ELF-1 (cell line): ENCODE measurements at places on chromosomes 5 and 9.

DNA sequence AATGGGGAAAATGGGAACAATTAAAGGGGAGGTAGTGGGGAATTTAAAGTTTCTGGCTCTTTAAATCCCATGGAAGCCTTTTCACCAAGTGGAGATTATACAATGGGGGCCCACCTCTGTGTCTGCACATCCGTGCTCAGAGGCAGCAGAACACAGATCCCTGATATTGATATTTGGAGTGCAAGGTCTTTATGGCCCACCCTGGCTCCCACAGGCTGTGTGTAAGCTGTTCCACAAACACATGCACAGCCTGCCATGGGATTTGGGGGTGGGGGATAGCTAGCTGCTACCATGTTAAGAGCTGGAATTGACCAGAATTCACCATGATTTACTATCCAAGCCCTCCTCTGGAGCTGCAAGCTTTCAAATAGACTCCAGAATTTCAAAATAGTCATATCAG, 55.9 kb downstream of the RASGEF1C start:
- DNase-seq = no peak

- no peak for DNase-seq
These were observed 48.4 kb downstream of the PSD2 start for GRCh38 chr5:139843991-139844390.

- no peak for DNase-seq
These were observed 11.1 kb upstream of the ORM1 start for GRCh38 chr9:114311571-114312512.

GRCh38 chr9:79013715-79014610, 557.8 kb upstream of the TLE4 start:
- no peak for DNase-seq

- DNase-seq = no peak
These were observed 199.0 kb downstream of the DNAH5 start for GRCh38 chr5:13745508-13745907.

- DNase-seq = peak; percentile 68
These were observed 4.9 kb upstream of the LHX2 start for GRCh38 chr9:124006448-124007361.

- peak; percentile 51 for DNase-seq
These were observed 112.2 kb downstream of the MTX3 start for GRCh38 chr5:79878721-79879336.

DNA sequence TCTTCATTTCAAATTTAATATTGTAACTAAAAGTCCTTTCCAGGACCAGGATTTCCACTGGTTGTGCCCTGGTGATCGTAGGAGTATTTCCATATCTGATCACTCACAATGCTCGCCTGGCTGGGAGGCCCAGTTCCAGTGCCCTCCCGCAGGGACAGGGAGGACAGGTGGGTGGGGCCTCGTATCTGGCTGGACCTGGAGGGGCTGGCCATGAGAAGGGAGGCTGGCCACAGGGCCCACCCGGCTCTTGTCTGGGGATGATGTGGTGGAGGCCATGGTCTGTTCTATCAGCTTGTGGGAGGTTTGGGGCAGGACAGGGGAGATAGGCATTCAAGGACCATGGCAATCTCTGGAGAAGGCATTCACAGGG, 286.4 kb downstream of the GADD45G start:
- no peak for DNase-seq

DNA sequence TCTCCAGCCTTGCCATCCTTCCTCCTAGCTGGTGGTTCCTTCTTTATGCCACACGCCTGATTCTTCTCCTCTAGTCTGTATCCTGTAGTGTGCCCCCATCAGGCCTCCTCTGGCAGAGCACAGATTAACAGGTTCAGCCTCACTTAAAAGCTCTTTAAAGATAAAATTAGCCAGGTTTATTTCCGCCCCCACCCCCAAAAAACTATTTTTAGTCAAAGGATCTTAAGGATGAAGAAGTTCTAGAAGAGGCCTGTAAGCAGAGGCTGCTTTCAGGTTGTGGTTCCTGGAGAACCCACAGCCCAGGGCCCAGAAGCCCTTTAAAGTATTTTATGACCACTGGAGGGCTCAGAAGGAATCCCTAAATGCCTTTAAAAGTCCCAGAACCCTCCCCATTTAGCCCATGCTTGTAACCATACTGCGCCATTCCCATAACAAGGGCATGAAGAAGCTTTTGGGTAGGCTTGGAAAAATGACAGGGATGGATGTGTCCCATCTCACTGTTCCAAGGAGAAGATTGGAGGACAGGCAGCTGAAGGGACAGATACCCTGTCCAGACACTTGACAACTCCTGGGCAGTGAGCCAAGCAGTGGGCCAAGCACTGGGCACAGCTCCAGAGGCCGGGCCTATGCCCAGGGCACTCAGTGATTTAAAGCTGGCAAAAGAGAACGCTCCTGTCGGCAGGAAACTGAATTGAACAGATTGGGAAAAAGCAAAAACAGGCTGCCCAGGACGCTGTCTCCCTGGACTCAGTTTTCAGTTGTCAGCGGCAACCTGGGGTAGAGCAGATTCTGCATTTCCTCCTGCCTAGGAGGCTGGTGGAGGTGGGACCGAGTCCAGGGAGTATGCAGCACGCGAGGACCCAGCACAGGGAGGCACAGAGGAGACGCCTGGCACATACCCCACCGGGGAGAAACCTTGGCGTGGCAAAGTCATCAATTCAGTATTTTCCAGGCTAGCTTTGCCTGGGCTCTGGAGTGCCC, 106.3 kb upstream of the SSBP2 start:
- peak; percentile 42 for DNase-seq

GRCh38 chr9:80066931-80067330, 495.2 kb downstream of the TLE4 start:
- no peak for DNase-seq

- DNase-seq = no peak
These were observed 5.6 kb downstream of the WNK2 start for GRCh38 chr9:93189369-93190132.

GRCh38 chr5:155564541-155564940, 551.0 kb downstream of the KIF4B start:
- DNase-seq = no peak

GRCh38 chr5:162160401-162160800, 92.8 kb downstream of the GABRG2 start:
- no peak for DNase-seq

GRCh38 chr9:135192686-135193085, 105.2 kb downstream of the OLFM1 start:
- DNase-seq = no peak

- DNase-seq = no peak
These were observed 1.1 kb downstream of the PALM2AKAP2 start for GRCh38 chr9:109781086-109781485.

GRCh38 chr5:15433709-15434108, 66.3 kb upstream of the FBXL7 start:
- no peak for DNase-seq

- DNase-seq = no peak
These were observed 173.2 kb downstream of the ALDH1A1 start for GRCh38 chr9:72779614-72780013.

DNA sequence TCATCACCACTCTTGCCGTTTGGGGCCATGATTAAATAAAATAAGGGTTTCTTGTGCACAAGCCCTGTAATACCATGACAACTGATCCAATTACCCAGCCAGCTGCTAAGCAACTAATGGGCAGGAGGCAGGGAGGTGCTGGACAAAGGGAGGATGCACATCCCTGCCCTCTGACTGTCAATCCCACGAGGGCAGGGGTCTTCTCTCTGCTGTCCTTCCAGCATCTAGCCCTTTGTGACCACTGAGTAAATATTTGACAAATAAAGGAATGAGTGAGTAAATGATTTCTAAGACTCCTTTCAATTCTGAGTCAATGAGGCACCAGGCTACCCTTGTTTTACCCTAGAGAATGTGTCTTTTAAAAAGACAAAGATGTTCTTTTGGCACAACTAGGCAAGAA, 247.1 kb downstream of the SYK start:
- no peak for DNase-seq

GRCh38 chr9:23587903-23588302, 238.1 kb downstream of the ELAVL2 start:
- DNase-seq = peak; percentile 1

- DNase-seq = no peak
These were observed 12.8 kb downstream of the MRPL36 start for GRCh38 chr5:1786621-1787471.

GRCh38 chr5:174755106-174755505, 30.7 kb downstream of the MSX2 start:
- no peak for DNase-seq

DNA sequence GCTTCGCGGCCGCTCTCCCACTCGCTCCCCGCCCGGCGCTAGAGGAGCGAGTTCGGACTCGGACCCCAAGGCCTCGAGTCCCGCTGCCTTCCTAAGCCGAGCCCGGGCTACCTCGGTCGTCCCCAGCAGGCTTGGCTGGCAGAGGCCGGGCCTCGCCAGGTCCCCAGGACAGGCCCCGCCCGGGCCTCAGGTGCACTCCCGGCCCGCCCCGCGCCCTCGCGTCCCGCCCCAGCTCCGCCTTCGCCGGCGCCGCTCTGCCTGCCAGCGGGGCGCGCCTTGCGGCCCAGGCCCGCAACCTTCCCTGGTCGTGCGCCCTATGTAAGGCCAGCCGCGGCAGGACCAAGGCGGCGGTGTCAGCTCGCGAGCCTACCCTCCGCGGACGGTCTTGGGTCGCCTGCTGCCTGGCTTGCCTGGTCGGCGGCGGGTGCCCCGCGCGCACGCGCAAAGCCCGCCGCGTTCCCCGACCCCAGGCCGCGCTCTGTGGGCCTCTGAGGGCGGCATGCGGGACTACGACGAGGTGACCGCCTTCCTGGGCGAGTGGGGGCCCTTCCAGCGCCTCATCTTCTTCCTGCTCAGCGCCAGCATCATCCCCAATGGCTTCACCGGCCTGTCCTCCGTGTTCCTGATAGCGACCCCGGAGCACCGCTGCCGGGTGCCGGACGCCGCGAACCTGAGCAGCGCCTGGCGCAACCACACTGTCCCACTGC, at the start of gene SLC22A5:
TSS of gene SLC22A5 (plus strand) at position 237 of the 707 bp plus-strand sequence. CDS start at position 500, 263 bp downstream.
- DNase-seq = peak; percentile 83

GRCh38 chr9:120791161-120791560, 2.1 kb downstream of the FBXW2 start:
- no peak for DNase-seq

DNA sequence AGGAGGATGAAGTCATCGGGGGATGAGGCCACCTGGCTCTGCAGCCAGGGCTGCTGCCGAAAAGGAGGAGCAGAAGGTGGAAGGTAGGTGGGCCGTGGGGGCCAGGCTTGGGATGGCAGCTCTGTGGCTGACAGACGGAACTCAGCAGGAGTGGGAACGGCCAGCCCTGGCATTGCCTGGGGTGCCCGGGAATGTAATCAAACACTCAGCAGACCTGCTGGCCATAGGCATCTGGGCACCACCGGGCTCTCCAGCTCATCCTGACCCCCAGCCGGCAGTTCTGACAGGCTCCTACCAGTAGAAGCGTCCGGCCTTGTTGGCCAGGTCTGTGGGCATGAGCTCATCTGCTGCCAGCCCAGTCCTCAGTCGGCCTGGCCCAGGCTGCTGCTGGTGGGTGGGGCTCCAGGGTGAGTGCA, 4.3 kb upstream of the FAT2 start:
- DNase-seq = no peak

DNA sequence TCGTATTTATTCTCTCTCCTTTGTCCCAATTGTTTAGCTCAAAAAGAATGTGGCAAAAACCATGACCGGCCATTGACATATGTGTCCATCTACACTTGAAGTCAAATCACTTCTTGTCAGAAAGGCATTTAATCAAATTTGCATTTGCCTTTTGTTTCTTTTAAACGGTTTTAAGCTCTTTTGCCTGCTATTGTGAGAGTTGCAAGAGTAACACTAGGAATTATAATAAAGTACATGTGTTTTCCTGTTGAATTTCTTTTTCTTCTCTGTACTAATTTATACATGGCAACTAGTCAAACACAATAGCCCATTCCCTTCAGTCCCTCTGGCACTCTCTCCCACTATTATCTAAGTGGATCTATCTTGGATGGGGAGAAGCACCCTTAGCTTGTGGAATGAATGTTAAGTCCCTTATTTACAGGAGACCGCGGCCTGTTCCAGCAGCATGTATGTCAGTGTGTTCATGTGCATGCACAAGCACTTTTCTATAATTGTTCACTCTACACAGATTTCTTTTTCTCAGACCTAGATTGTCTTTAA, 3.2 kb downstream of the ADAMTSL1 start:
- DNase-seq = no peak

GRCh38 chr9:87127978-87128614, 180.8 kb upstream of the GAS1 start:
- DNase-seq = no peak

GRCh38 chr9:86722706-86723075, 224.6 kb downstream of the GAS1 start:
- no peak for DNase-seq

DNA sequence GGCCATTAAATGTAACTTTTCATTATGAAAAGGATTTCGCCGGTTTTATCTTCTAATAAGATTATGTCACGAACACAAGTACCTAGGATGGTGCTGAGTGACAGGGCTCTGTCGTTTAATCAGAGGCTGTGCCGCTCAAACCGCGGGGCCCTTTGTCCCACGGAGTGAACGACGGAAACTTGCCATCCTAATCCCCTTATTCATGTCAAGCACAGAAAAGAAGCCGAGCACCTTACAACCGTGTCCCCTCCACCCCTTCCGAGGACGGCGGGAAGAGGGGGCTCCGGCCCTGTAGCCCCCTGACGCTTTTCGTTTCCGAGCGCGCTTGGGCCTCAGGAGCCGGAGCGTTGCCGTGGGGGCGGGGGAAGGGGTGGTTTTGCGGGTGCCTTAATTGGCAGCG, 11.2 kb downstream of the LMX1B start:
- no peak for DNase-seq

- DNase-seq = peak; percentile 83
These were observed 62.8 kb downstream of the PFDN1 start for GRCh38 chr5:140239939-140240700.

GRCh38 chr5:95686651-95687050, 3.9 kb upstream of the SPATA9 start:
- DNase-seq = peak; percentile 28

- no peak for DNase-seq
These were observed 67.6 kb upstream of the NR3C1 start for GRCh38 chr5:143471041-143471509.

DNA sequence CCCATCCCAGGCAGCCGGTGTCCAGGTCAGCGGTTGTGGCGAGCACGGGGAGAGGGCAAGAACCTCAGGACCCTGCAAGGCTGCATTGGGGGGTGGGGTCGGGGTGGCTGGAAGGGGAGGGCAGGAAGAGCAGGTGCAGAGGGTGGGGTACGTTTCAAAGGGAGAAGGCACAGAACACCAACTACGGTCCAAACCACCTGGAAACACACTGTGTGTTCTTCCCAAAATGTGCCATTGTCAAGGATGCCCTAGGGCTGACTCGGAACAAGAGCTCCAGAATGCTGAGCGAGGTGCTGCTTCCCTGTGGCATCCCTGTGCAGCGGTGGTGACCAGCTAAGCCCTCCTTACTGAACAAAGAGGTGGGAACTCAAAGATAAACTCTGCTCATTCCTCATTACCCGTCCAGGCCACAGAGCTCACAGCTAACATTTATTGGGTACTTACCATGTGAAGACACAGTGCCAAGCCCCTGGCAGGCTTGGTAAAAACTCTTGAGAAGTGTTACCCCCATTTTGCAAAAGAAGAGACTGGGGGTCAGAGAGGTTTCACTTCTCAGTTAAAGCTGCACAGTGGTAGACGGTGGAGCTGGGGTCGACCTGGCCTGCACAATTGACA, 153.8 kb downstream of the COL23A1 start:
- DNase-seq = no peak
